ENCODE measurements at places on chromosomes 2 and 18.
A peak's percentile ranks its signal among the peaks of the same experiment; 100 is the strongest.

GRCh38 chr2:234066587-234066986 is 16.1 kb downstream of the SPP2 start:
- no peak for DNase-seq

DNA sequence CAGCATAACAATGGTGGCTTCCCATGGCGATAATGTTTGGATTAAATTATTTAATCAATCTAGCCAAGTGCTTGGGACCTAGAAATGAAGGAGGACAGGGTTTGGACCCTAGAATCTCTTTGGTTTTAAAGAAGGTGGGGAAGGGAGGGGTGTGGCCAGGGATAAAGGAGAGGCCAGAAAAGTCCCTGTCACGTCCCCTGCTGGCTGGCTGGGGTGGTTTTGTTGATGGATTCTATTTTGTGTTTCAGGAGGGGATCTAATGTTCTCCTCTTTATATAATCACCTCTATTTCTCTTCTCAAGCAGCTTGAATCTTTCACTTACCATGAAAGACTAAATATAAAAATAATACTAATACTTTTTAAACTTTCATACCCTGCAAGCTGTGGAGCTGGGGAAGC is 52.6 kb upstream of the GALR1 start:
- no peak for DNase-seq

GRCh38 chr2:60158262-60158661 is 395.2 kb downstream of the BCL11A start:
- no peak for DNase-seq

GRCh38 chr2:102294802-102295489 is 16.4 kb upstream of the IL1RL1 start:
- no peak for DNase-seq

GRCh38 chr2:84854850-84855249 is 26.0 kb downstream of the TRABD2A start:
- no peak for DNase-seq

GRCh38 chr2:49371128-49371701 is 216.9 kb upstream of the FSHR start:
- no peak for DNase-seq

DNA sequence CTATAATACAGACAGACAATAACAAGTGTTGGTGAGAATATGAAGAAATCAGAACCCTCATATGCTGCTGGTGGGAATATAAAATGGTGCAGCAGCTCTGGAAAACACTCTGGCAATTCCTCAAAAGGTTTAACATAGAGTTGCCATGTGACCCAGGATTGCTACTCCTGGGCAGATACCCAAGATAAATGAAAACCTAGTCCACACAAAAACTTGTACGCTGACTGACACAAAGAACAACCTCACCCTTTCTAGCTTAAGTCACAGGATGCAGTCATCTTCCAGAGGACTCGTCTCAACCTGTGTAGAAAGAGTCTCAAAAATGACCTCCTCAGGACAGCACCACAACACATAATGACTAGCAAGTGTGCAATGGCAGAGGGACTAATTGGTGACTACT is 71.6 kb upstream of the ACAA2 start:
- no peak for DNase-seq

GRCh38 chr18:5463390-5463789 is 80.4 kb downstream of the EPB41L3 start:
- DNase-seq = no peak

DNA sequence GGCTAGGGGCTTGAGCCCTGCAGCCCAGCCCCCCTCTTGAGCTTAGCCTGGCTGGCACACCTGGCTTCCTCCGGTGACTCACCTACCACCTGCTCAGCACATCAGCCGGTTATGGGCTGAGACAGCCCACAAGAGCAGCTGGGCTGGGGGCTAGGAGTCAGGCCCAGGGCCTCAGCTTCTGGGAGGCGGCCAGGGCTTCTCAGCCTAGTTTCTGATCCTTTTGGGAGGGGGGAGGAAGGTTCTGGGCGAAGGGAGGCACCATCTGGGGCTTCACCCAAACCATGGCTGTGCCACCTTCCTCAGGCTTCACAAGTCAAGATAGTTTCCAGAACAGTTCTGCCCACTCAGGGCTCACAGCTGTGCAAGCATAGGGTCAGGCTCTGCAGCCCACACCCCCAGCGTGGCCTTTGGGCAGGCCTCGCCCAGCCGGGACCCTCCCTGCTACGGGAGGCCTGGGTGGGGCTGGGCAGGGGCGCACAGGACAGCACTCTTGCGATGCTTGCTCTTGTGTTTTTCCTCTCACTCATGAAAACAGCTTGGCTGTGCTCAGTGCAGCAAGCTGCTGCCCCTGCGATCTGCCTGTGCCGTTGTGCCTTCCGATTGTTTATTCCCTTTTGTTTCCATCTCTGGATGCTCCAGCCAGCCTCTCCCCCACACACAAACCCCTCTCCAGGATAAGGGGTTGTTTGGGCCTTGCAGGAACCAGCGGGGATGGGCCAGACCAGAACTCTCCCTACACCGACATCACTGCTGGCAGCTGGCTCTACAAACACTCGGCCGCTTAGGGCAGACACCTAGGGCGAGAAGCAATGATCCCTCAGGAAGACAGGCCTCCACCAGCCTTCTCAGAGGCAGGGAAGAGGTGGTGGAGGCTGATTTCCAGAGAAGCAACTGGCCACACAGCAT is 26.1 kb upstream of the SEMA4C start:
- no peak for DNase-seq

GRCh38 chr2:73984922-73985307 is 205 bp downstream of the TET3 start:
- peak; percentile 56 for DNase-seq

DNA sequence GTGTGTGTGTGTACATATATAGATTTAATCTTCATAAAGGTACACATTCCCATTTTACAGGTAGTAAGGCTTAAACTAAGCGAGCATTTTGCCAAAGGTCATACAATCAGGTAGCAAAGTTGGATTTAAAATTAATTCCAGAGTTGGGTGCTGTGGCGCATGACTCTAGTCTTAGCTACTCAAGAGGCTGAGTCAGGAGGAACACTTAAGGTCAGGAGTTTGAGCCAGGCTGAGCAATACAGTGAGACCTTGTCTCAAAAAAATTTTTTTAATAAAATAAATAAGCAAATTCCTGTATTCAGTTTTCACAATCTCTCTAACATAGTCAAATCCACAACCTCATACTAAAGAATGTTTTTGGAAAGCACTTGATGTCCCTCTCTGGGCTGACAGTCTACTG is 111.5 kb upstream of the LDLRAD4 start:
- DNase-seq = no peak

DNA sequence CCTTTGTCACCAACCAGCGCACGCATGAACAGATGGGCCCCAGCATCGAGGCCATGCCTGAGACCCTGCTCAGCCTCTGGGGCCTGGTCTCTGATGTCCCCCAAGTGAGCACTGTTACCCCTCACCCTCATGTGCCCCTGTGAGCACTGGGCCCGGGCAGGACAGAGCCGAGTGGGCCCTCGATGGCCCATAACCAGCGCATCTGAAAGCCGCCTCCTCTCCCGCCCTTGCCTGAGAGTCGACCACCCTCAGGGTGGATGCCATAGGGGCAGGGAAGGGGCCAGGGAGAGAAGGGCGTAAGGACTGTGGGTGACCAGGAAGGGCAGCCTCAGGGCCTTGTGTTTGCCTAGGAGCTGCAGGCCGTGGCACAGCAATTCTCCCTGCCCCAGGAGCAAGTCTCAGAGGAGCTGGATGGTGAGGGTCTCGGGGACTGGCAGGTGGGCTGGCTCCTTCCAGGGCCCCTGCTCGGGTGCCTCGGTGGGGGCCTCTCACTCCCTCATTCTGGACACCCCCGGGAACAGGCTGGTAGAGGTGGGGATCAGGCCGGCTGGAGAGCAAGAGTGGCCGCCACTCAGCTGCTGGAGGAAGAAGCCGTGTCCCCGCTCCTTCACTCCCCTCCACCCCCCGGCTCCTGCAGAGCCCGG is 2.1 kb downstream of the PROM2 start:
- DNase-seq = no peak

DNA sequence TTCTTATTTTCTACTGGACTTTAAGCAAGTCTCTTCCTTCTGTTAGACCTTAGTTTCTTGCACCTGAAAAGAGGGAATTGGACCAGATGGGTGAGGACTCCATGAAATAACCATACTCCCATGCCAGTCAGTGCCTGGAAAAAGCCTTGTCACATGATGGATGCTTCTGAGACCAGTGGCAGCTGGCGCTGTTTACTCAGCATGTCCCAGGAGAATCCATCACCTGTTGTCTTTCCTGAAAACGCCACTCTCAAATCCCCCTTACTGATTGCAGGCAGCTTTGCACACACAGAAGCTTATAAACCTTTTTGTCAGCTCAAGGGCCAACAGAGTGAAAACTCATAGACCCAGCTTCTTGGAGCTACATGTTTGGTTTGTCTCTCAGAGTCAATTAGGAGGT is 117.6 kb downstream of the POLE4 start:
- DNase-seq = no peak

DNA sequence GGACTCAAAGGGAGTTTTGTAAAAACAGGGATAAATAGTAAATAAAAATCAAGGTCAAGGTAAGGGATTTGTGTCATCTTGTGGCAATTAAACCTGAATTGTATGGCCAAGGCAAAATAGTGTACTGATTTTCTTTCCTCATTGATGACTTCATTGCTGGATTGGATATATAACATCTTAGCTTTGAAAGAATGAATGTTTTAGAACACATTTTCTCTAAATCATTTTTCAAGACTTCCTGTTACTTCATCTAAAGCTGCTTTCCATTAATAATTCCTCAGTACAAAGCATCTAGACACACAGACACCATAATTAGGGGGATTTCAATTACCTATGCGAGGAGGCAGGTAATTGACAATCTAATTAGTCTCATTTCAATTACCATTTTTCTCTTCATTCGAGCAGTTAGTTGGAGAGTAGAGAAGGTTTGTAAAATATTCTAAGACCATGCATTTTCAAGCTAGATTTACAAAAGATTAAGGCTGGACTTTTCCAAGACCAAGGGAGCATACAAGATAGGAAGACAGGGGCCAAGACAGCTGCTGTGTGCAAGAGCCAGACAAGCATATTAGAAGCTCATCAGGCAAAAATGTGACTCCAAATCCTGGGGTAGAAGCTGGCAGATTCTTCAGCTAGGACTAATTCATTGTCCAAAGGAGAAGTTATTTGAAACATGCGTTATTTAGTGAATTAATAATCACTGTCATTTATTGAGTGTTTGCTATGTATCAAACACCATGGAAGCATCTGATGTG is 253.6 kb downstream of the EPHA4 start:
- no peak for DNase-seq

DNA sequence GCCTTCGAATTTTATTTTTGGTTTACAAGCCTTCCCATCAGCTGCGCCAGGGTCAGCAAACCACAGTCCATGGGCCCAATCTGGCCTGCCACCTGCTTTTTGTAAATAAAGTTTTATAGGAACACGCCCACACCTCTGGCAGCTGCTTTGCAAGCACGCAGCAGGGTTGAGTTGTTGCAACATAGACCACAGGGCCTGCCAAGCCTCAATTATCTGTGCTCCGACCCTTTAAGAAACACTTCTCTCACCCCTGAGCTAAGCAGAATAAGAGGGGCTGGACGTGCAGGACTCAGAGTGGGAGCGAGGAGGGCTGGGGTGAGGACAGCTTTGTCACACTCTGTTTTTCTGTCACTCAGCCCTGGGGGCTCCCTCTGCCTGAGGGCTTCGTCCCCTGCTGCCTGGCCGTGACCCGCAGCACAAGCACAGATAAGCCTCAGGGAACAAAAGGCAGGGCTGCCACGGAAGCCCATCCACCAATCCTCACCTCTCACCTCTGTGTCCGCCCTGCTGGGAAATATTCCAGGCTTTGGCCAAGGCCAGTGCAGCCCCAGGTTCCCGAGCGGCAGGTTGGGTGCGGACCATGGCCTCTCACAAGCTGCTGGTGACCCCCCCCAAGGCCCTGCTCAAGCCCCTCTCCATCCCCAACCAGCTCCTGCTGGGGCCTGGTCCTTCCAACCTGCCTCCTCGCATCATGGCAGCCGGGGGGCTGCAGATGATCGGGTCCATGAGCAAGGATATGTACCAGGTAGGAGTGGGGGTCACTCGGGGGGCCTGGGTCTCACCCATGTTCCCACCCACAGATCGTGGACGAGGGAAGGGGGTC is at the start of gene AGXT:
AGXT (plus strand) TSS at position 539 of the 823 bp plus-strand sequence; CDS start at position 581, 42 bp downstream.
- DNase-seq = no peak

- DNase-seq = no peak
Measured at GRCh38 chr2:178527592-178527991, 47.3 kb downstream of the PLEKHA3 start.

GRCh38 chr2:33441235-33441810 is 35.1 kb upstream of the RASGRP3 start:
- no peak for DNase-seq

DNA sequence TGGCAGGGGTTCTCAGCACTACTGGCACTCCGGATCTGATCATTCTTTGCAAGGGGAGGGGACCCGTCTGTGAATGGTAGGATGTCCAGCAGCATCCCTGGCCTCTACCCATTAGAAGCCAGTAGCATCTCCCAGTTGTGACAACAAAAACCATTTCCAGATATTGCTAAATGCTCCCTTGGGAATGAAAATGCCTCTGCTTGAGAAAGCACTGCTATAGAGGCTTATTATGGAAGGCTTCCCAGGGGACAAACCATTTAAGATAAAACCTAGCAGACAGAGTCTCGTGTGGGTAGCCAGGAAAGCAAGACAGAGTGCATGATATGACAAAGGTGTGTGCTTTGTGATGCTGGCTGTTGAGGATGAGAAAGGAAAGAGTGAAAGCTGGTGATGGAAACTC is 273.7 kb downstream of the TMX3 start:
- no peak for DNase-seq

DNA sequence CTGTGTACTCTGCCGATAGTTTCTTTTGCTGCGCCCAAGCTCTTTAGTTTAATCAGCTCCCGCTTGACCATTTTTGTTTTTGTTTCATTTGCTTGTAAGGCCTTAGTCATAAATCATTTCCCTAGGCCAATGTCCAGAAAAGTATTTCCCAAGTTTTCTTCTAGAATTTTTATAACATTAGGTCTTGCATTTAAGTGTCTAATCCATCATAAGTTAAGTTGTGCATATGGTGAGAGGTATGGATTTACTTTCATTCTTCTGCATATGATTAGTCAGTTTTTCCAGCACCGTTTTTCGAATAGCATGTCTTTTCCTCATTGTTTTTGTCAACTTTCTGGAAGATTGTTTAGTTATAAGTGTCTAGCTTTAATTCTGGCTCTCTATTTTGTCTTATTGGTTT is 484.8 kb upstream of the CNTNAP5 start:
- no peak for DNase-seq

GRCh38 chr18:45403341-45404049 is 211.8 kb upstream of the SLC14A2 start:
- DNase-seq = no peak

- no peak for DNase-seq
Measured at GRCh38 chr2:197265036-197265435, 45.5 kb downstream of the ANKRD44 start.

DNA sequence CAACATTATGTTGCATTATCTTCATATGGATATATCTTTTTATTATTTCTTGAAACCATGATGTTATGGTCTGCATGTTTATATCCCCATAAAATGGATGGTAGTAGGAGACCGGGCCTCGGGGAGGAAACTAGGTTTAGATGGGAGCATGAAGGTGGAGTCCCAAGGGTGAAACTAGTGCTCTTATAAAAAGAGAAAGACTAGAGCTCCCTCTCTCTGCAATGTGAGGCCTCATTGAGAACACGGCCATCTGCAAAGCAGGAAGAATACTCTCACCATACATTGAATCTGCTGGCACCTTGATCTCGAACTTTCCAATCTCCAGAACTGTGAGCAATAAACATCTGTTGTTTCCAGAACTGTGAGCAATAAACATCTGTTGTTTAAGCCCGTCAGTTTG is 64.0 kb downstream of the NXPH2 start:
- DNase-seq = no peak

- no peak for DNase-seq
Measured at GRCh38 chr2:215693193-215693998, 257.5 kb upstream of the FN1 start.
